AG08396 (cell line): ENCODE measurements at places on chromosomes 13 and 19.
A peak's percentile ranks its signal among the peaks of the same experiment; 100 is the strongest.

GRCh38 chr13:99464441-99464949 is 36.8 kb upstream of the TM9SF2 start:
- peak; percentile 30 for DNase-seq

DNA sequence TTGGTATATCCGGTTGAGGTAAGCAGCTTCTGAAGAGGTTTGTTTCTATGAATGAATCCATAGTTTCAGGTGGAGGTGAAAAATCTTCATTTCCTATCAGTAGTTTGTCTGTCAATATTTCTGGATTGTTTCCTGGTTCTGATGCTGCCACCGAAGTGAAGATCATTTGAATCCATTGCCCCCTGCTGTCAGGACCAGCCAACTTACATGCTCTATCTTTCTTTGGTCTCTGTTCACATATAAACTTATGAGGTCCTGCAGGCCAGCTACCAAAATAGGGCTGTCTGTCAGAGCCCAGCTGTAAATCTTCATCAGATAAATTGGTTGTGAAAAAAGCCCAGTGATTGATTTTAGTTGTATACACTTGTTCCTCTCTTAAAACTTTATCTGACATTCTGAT is 15.2 kb upstream of the N4BP2L1 start:
- no peak for DNase-seq

DNA sequence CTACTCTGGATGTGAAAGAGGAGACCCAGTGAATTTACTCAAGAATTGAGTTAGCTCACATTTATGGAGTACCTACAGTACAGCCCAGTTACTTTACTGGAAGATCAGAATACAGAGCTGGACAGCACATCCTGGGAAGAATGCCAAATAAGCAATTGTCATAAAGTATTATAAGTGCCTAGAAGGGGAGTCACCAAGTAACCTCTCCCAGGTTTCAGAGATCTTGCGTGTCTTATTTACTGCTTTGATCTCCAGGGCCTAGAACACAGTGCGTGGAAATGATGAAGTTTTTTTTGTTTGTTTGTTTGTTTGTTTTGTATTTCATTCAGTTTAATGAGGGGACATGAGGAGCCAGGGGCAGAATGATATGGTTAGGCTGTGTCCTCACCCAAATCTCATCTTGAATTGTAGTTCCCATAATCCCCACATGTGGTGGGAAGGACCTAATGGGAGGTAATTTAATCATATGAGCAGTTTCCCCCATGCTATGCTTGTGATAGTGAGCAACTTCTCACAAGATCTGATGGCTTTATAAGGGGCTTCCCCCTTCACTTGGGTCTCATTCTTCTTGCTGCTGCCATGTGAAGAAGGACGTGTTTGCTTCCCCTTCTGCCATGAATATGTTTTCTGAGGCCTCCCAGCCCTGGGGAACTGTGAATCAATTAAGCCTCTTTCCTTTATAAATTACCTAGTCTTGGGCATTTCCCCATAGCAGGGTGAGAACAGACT is 5.2 kb downstream of the GARRE1 start:
- DNase-seq, result no peak

GRCh38 chr19:45451131-45451849 is 16.5 kb upstream of the FOSB start:
- DNase-seq, result peak; percentile 62

GRCh38 chr13:31797154-31797775 is 57.9 kb downstream of the RXFP2 start:
- peak; percentile 53 for DNase-seq

DNA sequence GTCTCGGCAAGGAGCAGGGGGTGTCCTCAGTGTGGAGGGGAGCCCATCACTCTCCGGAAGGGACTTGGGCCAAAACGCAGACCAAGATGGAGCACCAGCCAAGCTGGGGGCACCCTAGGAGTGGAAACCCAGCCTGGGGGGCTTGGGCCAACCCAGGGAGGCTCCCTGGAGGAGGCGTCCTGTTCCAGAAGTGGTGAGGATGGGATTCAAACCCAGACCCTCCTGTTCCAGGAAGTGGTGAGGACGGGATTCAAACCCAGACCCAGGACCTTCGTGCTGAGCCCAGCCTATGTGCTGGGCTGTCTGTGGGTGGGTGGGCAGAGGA is 848 bp upstream of the PLIN4 start:
- DNase-seq, result no peak

- DNase-seq, result no peak
Observed at GRCh38 chr13:101552786-101553185, 100.3 kb downstream of the ITGBL1 start.

- no peak for DNase-seq
Observed at GRCh38 chr13:23793711-23794110, 95.5 kb downstream of the MIPEP start.

DNA sequence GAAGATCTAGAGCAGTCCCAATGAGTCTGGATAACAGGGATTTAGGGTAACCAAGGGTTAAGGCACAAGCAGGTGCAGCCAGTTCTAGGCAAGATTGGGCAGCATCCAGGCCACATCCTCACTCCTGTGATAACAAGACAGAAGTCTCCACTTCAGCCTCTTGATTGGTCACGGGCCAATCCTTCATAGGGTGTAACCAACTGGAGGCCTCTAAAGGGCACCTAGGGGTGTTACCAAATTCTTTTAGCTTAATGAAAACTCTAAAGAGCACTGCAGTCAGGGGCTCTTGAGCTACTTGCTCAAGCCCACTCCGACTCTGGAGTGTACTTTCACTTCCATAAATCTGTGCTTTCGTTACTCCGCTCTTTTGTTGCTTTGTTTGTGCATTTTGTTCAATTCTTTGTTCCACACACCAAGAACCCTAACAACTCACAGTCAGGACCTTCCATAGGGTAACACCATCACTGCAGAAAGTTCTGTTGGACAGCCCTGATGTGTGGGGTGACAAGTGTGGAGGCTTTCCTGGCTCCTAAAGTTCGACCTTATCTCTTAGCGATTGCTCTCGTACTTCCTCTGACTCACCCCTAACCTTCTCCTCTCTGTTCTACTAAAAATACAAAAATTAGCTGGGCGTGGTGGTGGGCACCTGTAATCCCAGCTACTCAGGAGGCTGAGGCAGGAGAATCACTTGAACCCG is 36.1 kb downstream of the ZSWIM9 start:
- DNase-seq, result no peak

DNA sequence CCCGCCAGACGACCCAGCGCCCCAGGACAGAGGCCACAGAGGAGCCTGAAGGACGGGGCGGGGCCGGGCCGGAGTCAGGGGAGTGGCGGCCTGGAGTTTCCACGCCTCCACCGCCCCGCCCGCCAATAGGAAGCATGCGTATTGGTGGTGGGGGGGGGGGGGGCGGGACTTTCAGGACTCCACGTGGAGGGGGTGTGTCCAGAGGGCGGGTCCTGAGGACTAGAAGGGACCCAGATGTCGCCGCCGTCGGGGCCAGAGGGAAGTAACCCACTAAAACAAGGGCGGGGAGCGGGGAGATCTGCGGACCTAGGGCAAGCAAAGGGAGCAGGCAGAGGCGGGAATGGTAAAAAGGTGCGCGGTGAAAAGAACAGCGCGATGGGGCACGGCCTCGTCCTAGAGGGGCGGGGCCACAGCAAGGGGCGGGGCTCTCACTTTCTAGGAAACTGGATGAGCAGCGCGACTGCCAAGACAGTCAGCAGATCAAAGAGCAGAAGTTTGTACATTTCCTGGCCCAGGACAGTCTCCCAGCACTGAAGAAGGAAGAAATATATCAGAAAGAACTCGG is 2.8 kb upstream of the LENG1 start:
- peak; percentile 90 for DNase-seq

- peak; percentile 95 for DNase-seq
Observed at GRCh38 chr19:17841810-17842662, 5.7 kb downstream of the JAK3 start.

- no peak for DNase-seq
Observed at GRCh38 chr13:80547885-80548825, 207.2 kb upstream of the SPRY2 start.

DNA sequence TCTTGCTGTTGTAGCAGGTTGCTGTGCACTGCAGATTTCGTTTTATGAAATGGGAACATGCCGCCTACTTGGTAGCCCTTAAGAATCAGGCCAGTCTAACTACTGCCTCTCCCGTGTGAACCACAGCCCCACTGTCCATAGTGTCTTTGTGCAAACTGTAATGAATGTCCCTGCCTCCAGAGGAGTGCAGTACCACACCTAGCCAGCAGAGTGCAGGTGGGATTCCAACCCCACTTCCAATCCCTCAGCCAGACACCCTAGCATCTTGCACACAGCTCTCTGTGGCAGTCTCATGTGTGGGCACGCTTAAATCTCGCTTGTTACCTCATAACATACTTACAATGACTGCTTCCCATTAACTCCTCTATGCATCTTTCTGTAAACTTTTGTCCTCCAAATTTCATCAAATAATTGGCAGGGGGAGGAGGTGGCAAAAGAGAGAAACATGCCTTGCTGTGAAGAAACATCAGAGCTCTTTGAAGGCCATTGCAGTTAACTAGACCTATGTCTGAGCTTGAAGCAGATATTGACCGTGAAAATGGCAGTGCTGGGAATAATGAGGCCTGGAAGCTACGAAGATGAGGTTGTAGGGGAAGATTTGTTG is 47.2 kb downstream of the ZAR1L start:
- DNase-seq, result no peak
